Epithelial cell of esophagus (primary cell): ENCODE measurements at places on chromosomes 2 and 18.
A peak's percentile ranks its signal among the peaks of the same experiment; 100 is the strongest.

GRCh38 chr18:21191596-21192307, 50.3 kb upstream of the GREB1L start:
- peak; percentile 75 for DNase-seq

DNA sequence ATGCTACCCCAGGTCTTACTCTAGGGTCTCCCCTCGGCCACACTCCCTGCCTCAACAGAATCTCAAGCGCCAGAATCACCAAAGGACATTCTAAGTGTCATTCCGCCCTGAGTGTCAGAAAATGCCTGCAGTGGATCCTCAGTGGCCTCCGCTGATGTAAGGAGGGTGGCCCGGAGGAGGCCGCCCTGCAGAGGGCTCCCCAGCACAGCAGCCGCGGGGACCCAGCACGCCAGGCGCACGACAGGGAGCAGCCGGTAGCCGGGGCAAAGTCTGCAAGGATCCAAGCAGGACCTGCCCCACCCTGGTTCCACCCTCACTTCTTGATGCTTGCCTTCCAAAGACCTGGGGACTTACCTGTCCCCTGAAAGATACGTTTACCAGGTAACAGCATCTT, 54.2 kb upstream of the ID2 start:
- DNase-seq: no peak

DNA sequence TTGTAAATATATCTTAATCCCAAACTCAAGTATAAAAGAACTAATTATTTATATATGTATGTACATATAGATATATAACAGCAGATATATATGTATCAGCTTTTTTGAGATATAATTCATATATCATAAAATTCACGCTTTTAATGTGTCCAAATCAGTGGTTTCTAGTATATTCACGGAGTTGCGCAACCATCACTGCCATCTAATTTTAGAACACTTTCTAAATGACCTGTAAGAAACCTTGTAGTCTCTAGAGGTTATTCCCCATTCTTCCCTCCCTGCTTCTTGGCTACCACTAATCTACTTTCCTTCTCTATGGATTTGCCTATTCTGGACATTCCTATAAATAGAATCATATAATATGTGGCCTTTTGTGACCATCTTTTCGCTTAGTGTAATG, 163.5 kb upstream of the TCF4 start:
- no peak for DNase-seq

- DNase-seq: no peak
These were observed 80.9 kb upstream of the FOSL2 start for GRCh38 chr2:28311660-28312249.

- DNase-seq: peak; percentile 53
These were observed 12.4 kb downstream of the TFCP2L1 start for GRCh38 chr2:121272596-121272995.
